ENCODE measurements at places on chromosomes 2 and 18.

DNA sequence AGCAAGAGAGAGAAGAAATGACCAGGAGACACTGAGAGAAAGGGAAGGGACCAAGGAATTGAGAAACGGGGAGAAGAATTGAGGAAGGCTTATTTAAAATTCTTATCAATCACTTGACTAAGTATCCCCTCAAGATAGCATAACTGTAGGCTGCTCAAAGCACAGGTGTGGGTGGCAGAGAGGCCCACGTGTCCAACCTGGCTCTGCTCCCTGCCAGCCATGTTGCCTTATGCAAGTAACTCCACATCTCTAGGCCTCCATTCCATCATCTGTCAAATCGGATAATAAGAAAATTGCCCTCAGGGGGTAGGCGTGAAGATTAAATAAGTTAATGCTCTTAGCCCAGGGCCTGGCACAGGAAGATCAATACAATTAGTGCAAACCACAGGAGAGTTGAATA is 7.4 kb upstream of the NPAS2 start:
- no peaks in the 10 kb centered on the region for H3K4me1 ChIP-seq
- no peak overlapping the region for H3K27ac ChIP-seq
- H3K4me3 ChIP-seq, result no peak overlapping the region
- H3K27me3 ChIP-seq, result no peaks in the 10 kb centered on the region
- ATAC-seq, result no peak
- H3K36me3 ChIP-seq, result no peaks in the 10 kb centered on the region

DNA sequence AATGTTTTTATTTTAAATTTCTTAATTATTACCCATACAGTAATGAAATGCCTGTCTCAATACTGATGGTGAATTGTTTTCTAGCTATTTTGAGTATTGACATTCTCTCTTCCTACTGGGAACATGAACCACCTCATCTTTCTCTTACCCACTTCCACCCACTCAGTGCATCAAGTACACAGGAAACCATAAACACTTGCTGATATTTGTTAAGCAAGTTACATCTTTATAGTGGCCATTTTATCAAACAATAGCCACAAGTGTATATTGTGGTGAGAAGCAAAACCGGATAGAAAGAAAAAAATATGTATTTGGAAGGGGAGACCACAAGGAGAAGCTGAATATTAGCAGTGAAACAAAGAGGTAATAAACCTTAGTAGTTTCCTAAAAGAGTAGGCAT is 368.1 kb upstream of the HNRNPA3 start:
- H3K36me3 ChIP-seq, result no peaks in the 10 kb centered on the region
- H3K27me3 ChIP-seq, result peaks cover 18% of the 10 kb centered on the region
- H3K27ac ChIP-seq, result no peak overlapping the region

DNA sequence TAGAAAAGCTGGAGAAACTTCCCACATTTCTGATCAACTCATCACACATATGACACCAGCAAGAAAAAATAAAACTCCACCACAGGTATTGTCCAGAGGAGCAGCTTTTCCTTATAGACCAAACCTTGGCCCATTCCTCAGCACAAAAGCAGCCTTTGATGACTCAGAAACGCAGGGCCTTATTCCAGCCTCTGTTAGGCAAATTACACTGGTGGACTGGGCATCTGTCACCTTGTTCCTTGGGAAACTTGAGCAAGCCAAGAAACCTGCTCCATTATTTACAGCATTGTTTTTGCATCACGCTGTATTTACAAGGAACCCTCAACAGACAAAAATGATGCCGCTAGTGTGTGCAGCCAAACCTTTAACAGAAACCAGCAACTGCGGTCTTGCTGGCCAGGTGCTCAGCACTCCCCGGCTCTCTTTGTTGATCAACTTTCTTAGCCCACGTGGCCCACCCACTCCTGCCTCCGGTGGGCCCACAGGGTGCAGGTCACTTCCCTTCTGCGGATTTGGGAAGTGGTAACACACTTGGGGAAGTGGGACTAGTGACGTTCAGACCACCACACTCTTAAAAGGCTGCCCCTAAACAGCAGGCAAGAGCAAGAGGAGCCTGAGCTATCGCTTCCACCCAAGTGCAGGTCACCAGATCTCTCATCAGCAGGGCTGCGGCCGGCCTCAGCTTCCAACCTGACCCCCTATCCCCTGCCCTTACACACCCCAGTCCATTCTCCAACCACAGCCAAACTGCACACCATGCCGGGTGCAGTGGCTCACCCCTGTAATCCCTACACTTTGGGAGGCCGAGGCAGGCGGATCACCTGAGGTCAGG is 1.5 kb downstream of the AP1S3 start:
- no peak overlapping the region for H3K27ac ChIP-seq
- ATAC-seq, result no peak
- H3K4me3 ChIP-seq, result no peak overlapping the region

DNA sequence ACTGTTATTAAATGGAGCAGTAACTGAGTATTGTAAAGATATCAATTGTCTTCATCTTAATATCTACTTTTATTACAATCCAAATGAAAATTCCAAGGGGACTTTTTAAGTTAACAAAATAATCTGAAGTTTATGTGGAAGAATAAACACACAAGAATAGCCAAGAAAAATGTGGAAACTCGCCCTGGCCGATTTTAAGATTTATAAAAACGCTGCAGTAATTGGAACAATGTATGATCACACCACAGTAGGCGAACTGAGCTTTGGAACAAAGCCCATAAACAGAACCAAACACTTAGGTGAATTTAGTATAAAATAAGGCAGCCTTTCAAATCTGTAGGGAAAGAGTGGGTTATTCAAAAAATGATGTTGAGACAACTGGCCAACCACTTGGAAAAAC is 96.3 kb downstream of the ANTXR1 start:
- no peak for ATAC-seq
- no peaks in the 10 kb centered on the region for H3K27me3 ChIP-seq
- H3K4me3 ChIP-seq, result no peak overlapping the region
- H3K36me3 ChIP-seq, result peaks cover under 1% of the 10 kb centered on the region

- H3K27ac ChIP-seq, result no peak overlapping the region
- no peaks in the 10 kb centered on the region for H3K27me3 ChIP-seq
- H3K4me1 ChIP-seq, result no peaks in the 10 kb centered on the region
- no peak overlapping the region for H3K4me3 ChIP-seq
- ATAC-seq, result no peak
- H3K36me3 ChIP-seq, result no peaks in the 10 kb centered on the region
These were observed 448.7 kb downstream of the ERBB4 start for GRCh38 chr2:212089873-212090272.

DNA sequence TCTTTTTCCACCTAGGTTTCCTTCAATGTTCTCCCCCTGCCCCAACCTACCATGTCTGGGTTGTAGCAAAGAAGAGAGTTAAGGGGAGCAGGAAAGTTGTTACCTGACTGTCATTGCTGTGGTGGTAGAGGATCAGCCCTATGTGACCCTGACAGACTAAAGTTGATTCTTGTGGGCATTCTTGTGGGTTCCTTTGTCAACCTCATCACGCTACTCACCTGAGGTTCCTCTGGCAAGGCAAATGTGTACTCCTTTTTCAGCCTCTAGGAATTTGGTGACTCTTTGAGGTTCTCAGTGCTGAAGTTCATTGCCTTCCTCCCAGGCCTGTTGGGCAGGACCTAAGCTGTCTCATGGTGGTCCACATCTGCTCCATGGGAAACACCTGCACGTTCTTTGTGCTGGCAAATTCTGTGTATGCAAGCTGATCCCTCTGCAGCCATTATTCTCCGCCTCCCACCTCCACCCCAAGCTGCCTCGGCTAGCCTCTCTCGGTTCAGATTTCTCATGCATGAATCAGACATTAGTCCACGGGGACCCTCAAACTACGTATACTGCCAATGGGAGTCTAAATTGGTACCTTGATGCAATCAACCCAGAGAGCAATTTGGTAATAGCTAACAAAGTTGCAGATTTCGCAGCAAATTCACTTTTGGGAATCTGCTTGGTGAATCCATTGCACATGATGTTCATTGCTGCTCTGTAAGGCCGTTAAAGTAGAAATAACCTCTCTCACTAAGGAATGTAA is 1.5 kb upstream of the GMCL1 start:
- H3K4me3 ChIP-seq, result no peak overlapping the region
- no peaks in the 10 kb centered on the region for H3K36me3 ChIP-seq
- no peaks in the 10 kb centered on the region for H3K4me1 ChIP-seq
- no peak for ATAC-seq
- no peak overlapping the region for H3K27ac ChIP-seq

DNA sequence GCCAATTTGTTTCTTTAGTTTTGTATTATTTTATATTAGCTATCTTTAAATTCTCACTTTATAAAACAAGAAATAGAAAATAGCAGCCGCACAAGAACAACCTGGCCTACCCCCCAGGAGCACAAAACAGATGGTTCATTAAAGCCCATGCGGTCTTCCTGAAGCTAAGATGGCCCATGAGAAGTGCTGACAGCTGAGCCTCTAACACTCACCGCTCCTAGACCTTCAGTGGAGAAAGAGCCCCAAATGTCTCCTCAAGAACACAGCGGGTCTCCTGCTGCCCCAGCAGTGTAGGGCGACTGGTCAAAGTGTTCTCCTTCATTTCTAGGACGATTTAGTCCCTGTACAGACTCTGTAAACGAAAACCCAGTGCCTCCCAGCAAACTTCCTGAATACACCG is 45.1 kb downstream of the LPIN2 start:
- no peaks in the 10 kb centered on the region for H3K36me3 ChIP-seq
- peak overlapping the region; percentile 14 for H3K27ac ChIP-seq
- peaks cover 17% of the 10 kb centered on the region for H3K4me1 ChIP-seq
- no peak overlapping the region for H3K4me3 ChIP-seq

DNA sequence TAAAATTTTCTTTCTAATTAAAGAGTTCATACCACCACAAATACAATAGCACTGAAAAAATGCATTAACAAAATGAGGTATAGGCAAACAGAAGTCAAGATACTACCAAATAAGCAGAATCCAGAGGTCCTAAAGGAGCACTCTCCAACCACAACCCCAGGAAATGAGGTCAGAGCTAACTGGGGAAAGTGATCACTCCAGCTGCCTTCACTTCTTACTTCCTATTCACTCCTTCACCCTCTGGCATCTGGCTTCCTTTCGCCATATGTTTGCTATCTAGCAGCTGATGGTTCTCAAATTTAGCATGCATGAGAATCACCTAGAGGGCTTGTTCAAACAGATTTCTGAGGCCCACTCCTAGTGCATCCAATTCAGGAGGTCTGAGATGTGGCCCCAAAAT is 212.6 kb upstream of the ACVR2A start:
- H3K4me1 ChIP-seq, result peaks cover 8% of the 10 kb centered on the region
- no peaks in the 10 kb centered on the region for H3K36me3 ChIP-seq
- no peaks in the 10 kb centered on the region for H3K27me3 ChIP-seq
- H3K4me3 ChIP-seq, result no peak overlapping the region
- ATAC-seq, result peak; percentile 40

GRCh38 chr18:56309104-56309503 is 329.3 kb downstream of the TXNL1 start:
- no peaks in the 10 kb centered on the region for H3K27me3 ChIP-seq
- no peak overlapping the region for H3K27ac ChIP-seq
- no peaks in the 10 kb centered on the region for H3K36me3 ChIP-seq
- ATAC-seq, result no peak
- no peaks in the 10 kb centered on the region for H3K4me1 ChIP-seq

DNA sequence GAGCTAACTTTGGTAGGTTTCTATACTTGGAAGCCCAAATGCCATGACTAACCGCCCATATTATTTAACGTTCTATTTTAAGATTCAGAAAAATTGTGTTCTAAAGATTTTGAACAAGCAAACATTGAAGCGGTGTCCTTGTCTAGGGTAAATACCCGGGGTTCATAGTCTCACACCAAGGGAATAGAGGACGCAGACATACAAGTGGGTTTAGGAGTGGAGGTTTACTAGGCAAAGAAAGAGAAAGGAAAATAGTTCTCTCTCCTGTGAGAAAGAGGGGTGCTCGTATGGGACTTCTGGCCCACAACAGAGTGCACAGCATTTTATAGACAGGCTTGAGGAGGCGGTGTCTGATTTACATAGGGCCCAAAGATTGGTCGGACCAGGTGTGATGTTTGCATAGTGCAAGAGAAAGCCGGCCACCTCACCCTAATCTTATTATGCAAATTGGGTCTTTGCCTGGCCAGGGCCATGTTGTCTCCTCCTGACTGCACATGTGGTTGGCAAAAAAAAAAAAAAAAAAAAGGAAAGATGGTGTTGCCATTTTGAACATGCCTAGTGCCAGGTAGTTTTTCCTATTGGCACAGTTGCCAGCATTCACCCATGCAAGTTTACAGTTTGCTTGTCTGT is 1062.6 kb downstream of the LRP1B start:
- H3K27ac ChIP-seq, result no peak overlapping the region
- H3K36me3 ChIP-seq, result no peaks in the 10 kb centered on the region
- no peak for ATAC-seq
- no peaks in the 10 kb centered on the region for H3K27me3 ChIP-seq
- no peaks in the 10 kb centered on the region for H3K4me1 ChIP-seq
- no peak overlapping the region for H3K4me3 ChIP-seq

GRCh38 chr2:11079136-11079824 is 76.0 kb upstream of the SLC66A3 start:
- H3K4me3 ChIP-seq, result no peak overlapping the region
- H3K4me1 ChIP-seq, result no peaks in the 10 kb centered on the region
- no peaks in the 10 kb centered on the region for H3K36me3 ChIP-seq
- peaks cover 17% of the 10 kb centered on the region for H3K27me3 ChIP-seq
- ATAC-seq, result no peak

DNA sequence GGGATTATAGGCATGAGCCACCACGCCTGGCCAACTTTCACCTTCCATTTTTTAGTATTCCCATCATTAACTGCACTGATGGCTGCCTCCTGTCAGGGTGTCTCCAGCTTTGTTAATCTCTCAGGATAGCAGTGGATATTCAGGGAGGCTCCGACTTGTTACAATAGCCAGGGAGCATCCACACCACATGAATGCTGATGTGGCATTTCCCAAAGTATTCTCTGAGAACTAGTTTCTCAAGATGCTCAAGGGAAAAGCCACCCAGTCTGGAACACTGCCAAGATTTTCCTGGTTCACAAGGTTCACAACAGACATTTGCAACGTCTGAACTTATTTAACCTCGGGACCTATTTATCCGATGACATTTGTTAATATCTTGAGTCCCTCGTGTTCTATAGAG is 33.8 kb downstream of the ZNF519 start:
- H3K4me1 ChIP-seq, result no peaks in the 10 kb centered on the region
- H3K27ac ChIP-seq, result no peak overlapping the region
- no peaks in the 10 kb centered on the region for H3K27me3 ChIP-seq
- H3K4me3 ChIP-seq, result no peak overlapping the region
- ATAC-seq, result no peak
- no peaks in the 10 kb centered on the region for H3K36me3 ChIP-seq

All from gastroesophageal sphincter (tissue), 4 donors.